Caudate nucleus (tissue), 63 donors: ENCODE measurements at places on chromosomes 16 and 17.

GRCh38 chr17:4908711-4909496, 6.0 kb upstream of the CHRNE start:
- DNase-seq, result peak; percentile 46

GRCh38 chr17:60361889-60362288, 30.0 kb downstream of the USP32 start:
- DNase-seq, result no peak

- no peak for DNase-seq
These were observed 19.2 kb downstream of the VAC14 start for GRCh38 chr16:70781800-70782199.

DNA sequence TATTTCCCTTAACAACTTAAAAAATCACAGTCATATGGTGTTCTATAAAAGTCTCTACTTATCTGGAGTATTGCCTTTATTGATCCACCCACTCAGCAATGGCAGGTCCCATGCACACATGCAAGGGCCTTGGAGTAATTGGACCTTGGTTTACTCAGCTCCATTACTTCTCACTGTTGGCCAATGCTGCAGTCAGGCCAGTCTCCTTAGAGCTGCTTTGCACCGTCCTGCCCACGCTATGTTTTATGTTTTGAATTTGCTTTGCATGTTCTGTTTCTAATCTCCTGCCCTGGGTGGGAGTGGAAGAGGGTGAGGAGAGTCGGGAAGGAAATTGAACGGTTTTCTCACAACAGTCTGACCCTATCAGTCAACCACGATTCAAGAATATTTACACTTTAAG, 23.6 kb downstream of the ARHGAP44 start:
- DNase-seq, result no peak
